Muscle of arm (tissue), 14 donors: ENCODE measurements at places on chromosomes 12 and 14.

DNA sequence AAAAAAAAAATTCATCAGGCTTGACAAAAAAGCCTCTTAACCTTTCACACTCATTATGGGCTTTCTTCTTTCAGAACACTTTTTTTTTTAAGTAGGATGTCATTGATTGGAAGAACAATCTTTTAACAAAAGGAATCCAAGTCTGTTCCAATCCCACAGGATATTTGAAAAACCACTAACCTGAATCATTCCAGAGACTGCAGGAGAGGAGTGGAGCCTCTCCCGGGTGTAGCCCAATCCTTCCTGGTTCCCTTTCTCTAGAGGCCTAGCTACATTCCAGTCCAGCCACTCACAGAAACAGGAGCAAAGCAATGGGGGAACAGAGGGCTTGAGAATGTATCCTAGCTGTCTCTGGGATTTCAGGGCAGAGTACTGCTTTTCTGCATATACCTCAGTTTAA is 4.3 kb downstream of the MFAP5 start:
- no peak for DNase-seq

DNA sequence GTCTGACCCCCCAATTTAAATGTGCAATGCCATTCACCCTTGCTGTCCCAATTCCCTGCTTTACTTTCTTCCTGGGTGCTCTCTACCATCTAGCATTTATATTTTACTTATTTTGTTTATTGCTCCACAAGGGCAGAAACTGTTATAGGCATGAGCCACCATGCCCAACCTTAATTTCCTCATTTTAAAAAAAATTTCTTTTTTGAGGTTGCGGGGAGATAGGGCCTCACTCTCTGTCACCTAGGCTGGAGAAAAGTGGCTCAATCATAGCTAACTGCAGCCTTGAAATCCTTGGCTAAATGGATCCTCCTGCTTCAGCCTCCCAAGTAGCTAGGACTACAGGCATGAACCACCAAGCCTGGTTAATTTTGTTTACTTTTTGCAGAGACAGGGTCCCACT is 13.0 kb downstream of the HPD start:
- no peak for DNase-seq

- DNase-seq, result no peak
Measured at GRCh38 chr12:80101126-80101525, 1.8 kb downstream of the OTOGL start.

DNA sequence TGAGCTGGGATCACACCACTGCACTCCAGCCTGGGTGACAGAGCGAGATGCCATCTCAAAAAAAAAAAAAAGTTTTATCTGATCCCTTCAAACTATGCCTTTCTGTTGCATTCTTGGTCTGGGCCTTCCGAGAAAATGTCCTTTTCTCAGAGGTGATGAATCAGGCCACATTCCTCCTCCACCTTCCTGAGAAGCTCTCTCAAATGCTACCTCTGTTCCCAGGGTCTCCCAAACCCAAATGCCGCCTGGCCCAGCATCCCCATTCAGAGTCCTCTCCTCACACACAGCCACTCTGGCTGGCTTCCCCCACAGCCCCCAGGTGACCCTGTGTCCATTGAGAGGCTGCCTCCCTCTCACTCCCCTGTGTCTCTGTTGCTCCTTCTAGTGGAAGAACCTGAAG is 19.7 kb upstream of the TMED10 start:
- no peak for DNase-seq
